ENCODE measurements at places on chromosomes 4 and X.

- no peak overlapping the region for H3K4me3 ChIP-seq
- H3K36me3 ChIP-seq = peaks cover 5% of the 10 kb centered on the region
- H3K4me1 ChIP-seq = no peaks in the 10 kb centered on the region
- no peak overlapping the region for H3K27ac ChIP-seq
These were observed 76.1 kb upstream of the FHDC1 start for GRCh38 chr4:152860046-152860445.

DNA sequence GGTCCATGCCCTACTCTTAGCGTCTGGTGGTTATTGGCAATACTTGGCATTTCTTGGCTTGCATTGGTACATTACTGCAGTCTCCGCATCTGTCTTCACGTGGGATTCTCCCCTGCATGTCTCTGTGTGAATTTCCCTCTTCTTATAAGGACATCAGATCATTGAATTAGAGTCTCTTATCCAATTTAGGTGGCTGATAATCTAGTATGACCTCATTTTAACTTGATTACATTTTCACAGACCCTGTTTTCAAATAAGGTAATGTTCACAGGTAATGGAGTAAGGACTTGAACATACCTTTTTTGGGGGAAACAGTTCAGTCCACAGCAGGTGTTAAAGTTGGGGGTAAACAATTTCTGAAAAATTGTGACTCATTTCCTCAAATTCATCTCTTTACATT, 16.6 kb downstream of the KIAA0232 start:
- no peaks in the 10 kb centered on the region for H3K27me3 ChIP-seq
- no peak overlapping the region for H3K4me3 ChIP-seq
- no peaks in the 10 kb centered on the region for H3K36me3 ChIP-seq
- no peak for DNase-seq
- peaks cover 41% of the 10 kb centered on the region for H3K4me1 ChIP-seq

GRCh38 chrX:148806145-148806870, 305.9 kb downstream of the AFF2 start:
- no peaks in the 10 kb centered on the region for H3K36me3 ChIP-seq
- H3K4me3 ChIP-seq = no peak overlapping the region
- H3K27me3 ChIP-seq = peaks cover 6% of the 10 kb centered on the region
- no peak for DNase-seq

DNA sequence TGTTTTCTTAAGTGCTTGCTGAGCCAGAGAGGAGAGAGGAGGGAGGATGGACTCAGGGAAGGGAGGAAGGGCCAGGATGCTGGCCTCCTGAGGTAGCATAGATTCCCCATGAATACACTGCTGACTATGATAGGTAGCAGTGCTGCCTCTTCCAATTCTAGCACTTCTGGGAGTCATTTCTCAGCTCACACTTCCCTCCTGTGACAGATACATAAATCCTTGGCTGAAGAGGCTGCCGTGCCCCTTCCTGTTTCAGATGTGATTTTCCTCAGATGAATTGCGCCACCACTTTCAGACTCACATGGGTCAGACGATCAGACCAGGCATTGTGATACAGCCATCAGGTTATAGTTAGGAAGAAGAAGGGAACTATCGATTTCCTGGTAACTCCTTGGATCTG, 22.4 kb downstream of the TSC22D3 start:
- no peaks in the 10 kb centered on the region for H3K4me1 ChIP-seq
- H3K36me3 ChIP-seq = no peaks in the 10 kb centered on the region
- H3K27me3 ChIP-seq = no peaks in the 10 kb centered on the region
- peak; percentile 47 for DNase-seq
- no peak overlapping the region for H3K27ac ChIP-seq

- no peak overlapping the region for H3K4me3 ChIP-seq
- H3K27ac ChIP-seq = no peak overlapping the region
- H3K4me1 ChIP-seq = no peaks in the 10 kb centered on the region
These were observed 31.5 kb downstream of the TMEM271 start for GRCh38 chr4:544386-545105.

DNA sequence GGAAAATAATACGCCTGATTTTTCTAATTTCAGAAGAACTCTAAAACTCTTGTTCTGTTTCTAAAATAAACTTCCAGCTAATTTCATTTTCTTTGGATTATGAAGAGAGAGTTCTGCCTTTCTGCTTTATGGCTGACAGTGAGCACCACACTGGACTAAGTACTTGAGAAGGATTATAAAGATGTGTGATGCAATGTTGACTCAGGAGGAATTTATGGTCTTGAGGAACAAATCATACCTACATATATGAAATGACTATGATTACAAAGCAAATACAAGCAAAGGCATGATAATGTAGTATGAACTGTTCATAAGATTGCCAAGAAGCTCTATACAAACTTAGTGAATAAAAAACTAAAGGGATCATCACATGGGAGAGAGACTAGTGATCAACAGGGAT, 13.0 kb upstream of the SLC25A5 start:
- no peaks in the 10 kb centered on the region for H3K36me3 ChIP-seq
- H3K4me3 ChIP-seq = no peak overlapping the region
- H3K27me3 ChIP-seq = peaks cover 7% of the 10 kb centered on the region
- H3K27ac ChIP-seq = no peak overlapping the region
- DNase-seq = no peak

- peaks cover 7% of the 10 kb centered on the region for H3K27me3 ChIP-seq
- DNase-seq = no peak
- H3K36me3 ChIP-seq = no peaks in the 10 kb centered on the region
- H3K27ac ChIP-seq = no peak overlapping the region
These were observed 35.5 kb downstream of the EREG start for GRCh38 chr4:74400395-74400794.

- no peak for DNase-seq
- H3K27me3 ChIP-seq = no peaks in the 10 kb centered on the region
- no peak overlapping the region for H3K27ac ChIP-seq
- H3K4me3 ChIP-seq = no peak overlapping the region
- H3K36me3 ChIP-seq = peaks cover 6% of the 10 kb centered on the region
These were observed 46.3 kb downstream of the TBCK start for GRCh38 chr4:106269711-106270110.

DNA sequence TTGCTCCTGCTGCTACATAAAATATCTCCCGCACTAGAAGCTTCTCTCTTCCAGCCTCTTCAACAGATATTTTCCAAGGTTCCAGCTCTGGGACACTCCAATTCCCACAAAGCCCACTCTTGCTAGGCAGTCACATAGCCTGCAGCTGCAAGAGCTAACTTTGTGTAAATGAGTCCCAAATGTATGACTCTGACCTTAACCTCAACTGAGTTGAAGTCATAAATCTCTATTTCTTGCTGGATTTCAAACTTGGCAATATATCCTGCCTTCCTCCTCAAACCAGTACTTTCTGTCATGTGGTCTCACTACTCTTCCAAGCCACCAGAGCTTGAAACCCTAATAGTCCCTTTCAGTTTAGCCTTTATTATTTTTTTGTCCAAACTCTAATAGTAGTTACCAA, 315.4 kb upstream of the GRIA3 start:
- no peak for DNase-seq
- H3K4me1 ChIP-seq = no peaks in the 10 kb centered on the region
- H3K4me3 ChIP-seq = no peak overlapping the region

GRCh38 chrX:119194621-119195020, 41.5 kb upstream of the PGRMC1 start:
- peaks cover 5% of the 10 kb centered on the region for H3K27me3 ChIP-seq
- H3K36me3 ChIP-seq = no peaks in the 10 kb centered on the region
- no peaks in the 10 kb centered on the region for H3K4me1 ChIP-seq
- H3K4me3 ChIP-seq = no peak overlapping the region
- no peak for DNase-seq

DNA sequence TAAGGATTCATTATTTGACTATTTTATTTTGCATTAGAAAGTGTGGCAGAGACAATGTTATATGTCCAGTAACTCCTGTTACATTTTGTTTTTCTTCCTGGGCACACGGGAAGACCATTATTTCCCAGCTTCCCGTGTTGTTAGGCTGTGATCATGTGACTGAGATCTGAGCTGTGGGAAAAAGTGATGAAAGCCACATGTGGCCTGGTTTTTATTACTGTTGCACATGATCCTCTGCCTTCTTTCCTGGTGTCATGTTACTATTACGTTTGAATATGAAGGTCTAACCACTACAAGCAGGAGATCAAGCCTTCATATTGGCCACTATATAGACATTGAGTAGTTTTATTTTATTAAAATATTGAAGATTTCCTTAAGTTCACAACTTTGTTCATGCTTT, 28.2 kb upstream of the MID1 start:
- H3K4me3 ChIP-seq = no peak overlapping the region
- H3K27me3 ChIP-seq = peaks cover 2% of the 10 kb centered on the region
- H3K4me1 ChIP-seq = no peaks in the 10 kb centered on the region
- no peaks in the 10 kb centered on the region for H3K36me3 ChIP-seq
- H3K27ac ChIP-seq = no peak overlapping the region

DNA sequence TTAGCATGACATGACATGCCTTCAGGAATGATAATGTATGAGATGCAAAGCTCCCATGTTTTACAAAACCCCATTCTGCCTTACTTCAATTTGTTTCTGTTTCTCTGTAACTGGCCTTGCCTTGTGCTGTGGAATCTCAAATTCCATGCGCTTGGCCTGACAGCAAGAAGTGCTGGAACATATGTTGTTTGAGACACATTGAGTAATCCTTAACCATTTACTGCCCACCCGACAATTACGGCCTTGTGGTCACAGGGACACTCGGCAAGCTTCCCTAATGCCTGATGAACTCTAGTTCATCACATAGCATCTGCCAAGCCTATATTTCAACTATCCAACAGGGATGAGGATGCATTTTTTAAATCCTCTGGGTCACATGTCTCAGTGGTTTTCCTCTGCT, 226.4 kb upstream of the CASK start:
- no peak overlapping the region for H3K27ac ChIP-seq
- H3K36me3 ChIP-seq = no peaks in the 10 kb centered on the region
- H3K27me3 ChIP-seq = no peaks in the 10 kb centered on the region
- no peak overlapping the region for H3K4me3 ChIP-seq
- DNase-seq = no peak
- peaks cover 9% of the 10 kb centered on the region for H3K4me1 ChIP-seq

DNA sequence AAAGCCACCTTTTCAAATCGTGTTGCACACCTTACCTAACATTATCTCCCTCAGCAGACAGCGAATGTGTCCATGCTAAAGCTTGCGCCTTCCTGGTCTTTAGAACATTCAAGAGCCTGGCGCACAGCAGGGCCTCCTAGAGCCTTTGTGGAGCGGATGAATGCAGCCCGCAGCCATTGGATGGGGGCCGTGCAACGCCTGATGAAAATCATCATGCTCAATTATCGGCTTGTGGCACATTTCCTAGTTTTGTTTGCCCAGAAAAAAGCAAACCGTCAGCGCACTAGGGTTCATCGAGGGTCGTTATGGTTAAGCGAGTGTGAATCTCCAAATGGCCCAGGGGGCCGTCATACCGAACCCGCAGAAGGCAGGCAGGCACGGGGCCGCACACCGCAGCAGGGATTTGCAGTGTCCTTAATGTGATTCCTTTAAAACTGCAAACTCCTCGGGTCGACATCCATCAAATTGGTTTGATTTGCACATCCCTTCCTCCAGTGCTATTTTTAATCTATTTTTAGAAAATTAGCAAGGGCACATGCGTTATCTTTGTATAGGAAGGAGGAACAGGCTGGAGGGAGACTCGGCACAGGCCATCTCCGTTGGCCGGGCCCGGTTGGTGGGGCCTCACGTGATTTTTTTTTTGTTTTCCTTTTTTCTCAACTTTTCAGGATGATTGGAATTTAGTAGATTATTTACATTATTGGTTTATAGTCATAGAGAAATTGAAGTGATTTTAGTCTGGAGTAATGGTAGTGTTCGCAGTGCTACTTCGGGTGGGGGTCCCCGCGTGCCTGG, 53.1 kb downstream of the ABLIM2 start:
- H3K36me3 ChIP-seq = no peaks in the 10 kb centered on the region
- no peak overlapping the region for H3K4me3 ChIP-seq
- DNase-seq = no peak
- H3K27ac ChIP-seq = no peak overlapping the region
- H3K4me1 ChIP-seq = no peaks in the 10 kb centered on the region

Data from natural killer cell treated with Interleukin-12 subunit alpha and Interleukin-12 subunit beta and Interleukin-15 and Interleukin-18, amount 100 ng/mL, for 72 hours (primary cell).